ENCODE measurements at places on chromosomes 12 and 14.

- DNase-seq = no peak
Observed at GRCh38 chr12:41930866-41931437, 213.7 kb downstream of the GXYLT1 start.

DNA sequence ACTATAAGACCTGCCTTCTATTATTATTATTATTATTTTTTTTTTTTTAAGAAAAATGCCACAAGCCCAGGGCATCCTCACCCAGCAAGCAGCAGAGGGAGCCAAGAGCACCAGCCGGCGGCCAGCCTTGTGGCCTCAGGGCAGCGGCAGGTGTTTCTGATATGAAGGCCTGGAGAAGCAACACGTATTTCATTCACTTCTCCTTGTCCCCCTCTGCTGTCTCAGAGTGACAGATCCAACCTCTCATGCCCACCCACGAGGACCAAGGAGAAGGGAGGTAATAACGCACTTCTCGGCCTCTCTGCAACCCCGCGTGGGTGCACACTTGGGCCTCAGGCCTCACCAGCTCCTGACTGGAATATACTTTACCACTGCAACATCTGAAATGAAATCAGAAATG is 25.4 kb downstream of the CDC42BPB start:
- DNase-seq = no peak

DNA sequence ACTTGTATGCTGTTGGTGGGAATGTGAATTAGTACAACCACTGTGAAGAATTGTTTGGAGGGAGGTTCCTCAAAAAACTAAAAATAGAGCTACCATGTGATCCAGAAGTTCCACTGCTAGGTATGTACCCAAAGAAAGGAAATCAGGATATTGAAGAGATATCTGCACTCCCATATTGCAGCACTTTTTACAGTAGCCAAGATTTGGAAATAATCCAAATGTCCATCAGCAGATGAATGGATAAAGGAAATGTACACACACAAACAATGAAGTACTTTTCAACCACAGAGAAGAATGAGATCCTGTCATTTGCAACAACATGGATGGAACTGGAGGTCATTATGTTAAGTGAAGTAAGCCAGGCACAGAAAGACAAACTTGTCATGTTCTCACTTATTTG is 25.9 kb downstream of the TIGAR start:
- no peak for DNase-seq

DNA sequence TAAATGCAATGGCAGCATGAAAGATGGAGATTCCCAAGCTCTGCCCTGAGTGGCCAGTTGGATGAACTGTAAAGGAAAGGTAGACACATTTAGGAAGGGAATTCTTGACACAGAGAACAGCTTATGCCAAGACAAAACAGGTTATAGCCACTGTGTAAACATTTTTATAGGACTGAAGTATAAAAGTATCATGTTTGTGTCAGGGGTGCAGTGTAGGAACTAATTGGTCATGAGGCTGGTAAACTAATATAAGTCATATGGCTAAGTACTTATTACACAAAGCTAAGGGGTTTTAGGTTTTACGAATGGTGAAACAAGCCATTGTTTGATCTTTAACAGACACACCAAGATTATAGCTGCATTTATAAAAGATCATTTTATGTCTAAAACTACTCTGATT is 207.7 kb upstream of the SLC16A7 start:
- DNase-seq = no peak

DNA sequence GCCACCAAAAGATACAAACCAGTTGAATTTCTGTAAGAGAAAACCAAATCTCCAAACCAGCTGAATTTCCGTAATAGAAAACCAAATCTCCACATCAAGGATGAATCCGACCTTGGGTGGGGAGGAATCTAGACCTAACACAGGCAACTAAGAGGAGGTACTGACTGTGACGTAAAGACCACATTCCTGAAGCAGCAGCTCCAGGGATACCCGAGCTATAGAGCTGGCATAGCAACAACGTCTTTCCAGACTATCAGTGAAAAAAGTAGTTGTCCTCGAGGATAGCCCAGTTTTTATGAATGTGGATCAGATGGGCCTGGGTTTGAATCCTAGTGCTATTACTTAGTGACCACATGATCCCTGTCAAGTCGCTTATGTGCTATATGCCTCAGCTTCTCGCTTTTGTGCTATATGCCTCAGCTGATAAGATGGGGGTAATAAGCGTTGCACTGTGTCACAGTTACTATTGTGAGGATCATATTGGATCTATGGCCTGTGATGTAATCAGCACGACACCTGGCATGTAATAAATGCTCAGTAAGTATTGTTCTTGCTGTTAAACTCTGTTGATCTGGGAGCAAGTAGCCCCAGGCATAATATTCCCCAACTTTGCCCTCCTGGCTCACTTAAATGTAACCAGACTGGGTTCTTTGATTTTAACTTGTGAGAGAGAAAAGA is 113.8 kb downstream of the EGLN3 start:
- DNase-seq = no peak

DNA sequence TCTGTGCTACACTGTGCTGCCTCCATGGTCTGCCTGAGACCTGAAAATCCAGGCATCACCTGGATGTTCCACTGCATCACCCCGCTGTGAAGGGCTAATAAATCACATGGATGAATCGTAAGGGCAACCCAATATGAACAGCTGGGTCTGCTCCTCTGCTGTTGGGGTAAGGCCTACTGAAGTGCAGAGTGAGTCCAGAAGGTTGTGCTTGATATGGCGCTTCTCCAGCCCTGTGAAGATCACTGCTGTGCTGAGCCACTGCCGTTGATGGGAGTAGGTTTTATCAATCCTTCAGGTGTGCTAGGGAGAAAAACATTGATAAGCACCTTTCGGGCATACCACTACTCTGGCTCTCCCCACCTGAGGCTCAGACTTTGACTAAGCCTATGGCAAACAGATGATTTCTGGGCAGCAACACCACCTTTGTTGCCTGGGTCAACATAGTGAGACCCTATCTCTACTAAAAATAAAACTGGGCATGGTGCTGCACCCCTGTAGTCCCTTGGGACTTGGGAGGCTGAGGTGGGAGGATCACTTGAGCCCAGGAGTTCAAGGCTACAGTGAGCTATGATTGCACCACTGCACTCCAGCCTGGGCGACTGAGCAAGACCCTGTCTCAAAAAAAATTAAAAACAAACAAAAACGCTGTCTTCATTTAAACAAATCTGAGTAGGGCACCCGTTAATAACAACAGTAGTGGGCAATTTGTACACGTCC is 1.7 kb downstream of the ACVRL1 start:
- DNase-seq = no peak

- DNase-seq = no peak
Observed at GRCh38 chr14:68760761-68761160, 32.1 kb downstream of the ZFP36L1 start.

DNA sequence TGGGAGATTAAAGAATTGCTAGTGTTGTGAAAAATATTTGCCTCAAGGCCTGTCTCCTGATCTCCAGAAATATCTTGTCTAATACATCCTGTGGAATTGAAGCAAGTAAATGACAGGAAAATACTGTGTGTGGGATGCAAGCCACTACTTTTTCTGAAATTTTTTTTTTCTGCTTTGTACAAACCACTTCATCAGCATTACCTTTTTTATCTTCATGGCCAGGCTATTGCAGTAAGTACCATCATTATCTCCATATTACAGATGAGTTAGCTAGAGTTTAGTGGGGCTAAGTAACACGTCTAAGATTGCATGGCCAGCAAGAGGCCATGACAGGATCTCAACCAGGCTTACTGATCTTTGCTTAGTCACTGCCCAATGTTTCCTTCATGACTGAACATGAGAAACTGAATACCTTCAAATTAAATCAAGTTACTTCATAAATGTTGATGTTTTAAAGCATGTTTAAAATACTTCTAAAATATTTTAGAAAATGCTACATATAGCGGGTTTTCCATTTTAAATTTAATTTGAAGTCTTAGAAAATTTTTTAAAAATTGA is 273.7 kb downstream of the SLC6A15 start:
- DNase-seq = no peak

DNA sequence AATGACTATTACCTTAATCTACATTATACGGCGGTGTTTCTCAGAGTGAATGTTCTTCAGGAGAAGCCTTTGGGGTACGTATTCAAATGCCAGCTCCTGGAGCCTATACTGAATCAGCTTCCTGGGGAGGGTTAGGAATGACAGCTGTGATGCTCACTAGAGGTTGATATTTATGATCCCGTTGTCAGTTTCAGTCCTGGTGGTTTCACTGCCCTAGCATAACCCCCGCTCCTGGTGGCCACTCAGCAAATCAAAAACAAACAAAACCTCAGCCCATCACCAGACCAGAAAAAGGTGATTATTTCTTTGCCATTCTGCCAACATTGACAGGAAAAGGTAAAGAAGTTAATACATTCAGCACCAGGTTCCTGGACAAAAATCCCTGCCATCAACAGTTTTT is 136.5 kb upstream of the CRY1 start:
- no peak for DNase-seq

- no peak for DNase-seq
Observed at GRCh38 chr12:66044731-66045130, 85.8 kb downstream of the LLPH start.

DNA sequence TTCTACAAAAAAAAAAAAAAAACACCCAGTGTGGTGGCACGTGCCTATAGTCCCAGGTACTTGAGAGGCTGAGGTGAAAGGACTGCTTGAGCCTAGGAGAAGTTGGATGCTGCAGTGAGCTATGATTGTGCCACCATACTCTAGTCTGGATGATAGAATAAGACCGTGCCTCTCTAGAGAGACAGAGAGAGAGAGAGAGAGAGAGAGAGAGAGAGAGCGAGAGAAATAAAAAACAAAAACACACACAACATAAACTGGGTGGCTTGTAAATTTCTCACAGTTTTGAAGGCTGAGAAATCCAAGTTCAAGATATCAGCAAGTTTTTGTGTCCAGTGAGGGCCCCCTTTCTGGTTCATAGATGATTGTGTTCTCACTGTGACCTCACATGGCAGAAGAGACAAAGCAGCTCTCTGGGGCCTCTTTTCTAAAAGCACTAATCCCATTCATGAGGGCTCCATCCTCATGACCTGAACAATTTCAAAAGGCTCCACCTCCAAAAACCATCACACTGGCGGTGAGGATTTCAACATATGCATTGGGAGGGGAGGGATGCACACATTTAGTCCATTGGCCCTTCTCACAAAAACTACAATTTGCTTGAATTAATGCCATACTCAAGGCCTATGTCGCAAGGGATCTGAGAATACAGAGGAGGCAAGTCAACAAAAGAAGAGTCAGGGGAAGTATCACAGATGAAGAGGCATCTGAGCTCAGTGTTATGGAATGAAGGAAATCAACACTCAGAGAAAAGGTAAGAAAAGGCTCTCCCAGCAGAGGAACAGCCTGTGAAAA is 94.9 kb downstream of the PPM1H start:
- no peak for DNase-seq
